ENCODE measurements at places on chromosomes 1 and 21.

DNA sequence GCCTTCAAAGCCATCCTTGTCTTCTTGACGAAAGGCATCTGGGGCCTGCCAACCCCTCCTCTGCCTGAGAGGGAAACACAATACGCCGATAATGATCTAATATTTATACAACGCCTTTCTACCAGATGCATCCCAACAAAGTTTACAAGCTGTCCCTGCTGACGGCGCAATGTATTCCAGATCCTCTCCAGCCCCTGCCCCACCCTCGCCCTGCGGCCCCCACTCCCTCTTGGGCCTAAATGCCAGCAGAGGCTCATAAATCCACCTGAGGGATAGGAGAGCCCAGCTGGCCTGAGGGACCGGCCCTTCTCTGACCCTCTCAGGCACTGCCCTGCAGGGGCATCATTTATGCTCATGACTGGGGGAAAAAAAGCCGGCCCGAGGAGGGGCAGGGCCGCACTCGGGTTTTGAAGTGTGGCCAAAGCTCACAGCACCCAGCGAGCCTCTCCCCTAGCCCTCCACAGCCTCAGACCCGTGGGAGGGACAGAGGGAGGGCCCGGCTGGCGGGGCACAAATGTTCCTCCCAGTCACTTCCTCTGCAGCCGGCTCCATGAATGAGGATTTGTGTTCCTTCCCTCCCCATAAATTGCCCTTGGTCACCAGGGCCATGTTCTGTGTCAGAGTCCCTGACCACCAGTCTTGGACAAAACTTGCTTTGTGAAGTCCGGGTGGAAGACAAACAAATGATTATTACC lies 140.3 kb downstream of the FOXD2 start:
- no peak for DNase-seq

DNA sequence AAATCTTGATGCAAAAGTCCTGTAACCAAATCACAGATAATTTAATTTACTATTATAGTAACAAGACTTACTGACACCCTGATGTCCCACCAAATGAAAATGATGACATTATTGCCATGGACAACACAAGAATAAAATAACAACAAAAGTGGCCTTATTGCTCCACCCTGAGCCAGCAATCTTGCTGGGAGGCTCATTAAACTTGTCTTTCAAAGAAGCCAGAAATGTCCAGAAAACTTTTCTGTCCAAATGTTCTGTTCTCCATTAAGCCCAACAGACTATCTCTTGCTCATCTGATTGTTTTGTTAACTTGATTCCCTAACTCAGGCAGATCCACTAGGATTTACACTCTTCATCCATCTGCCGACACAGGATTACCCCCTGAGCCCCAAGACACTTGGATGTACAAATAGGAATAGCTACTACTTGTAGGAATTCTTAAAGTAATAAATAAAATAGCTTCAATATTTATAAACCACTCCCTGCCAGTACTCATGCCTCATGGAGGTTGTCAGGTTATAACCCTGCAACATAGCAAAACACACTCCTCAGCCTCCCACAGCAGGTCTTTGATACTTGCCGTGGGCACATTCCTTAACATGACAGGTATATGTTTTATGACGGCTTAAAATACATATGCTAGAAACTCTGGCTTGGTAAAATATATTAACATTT lies 84.9 kb downstream of the PTPN14 start:
- DNase-seq: no peak

GRCh38 chr1:54301497-54301896 lies 101.5 kb downstream of the MRPL37 start:
- DNase-seq: no peak

DNA sequence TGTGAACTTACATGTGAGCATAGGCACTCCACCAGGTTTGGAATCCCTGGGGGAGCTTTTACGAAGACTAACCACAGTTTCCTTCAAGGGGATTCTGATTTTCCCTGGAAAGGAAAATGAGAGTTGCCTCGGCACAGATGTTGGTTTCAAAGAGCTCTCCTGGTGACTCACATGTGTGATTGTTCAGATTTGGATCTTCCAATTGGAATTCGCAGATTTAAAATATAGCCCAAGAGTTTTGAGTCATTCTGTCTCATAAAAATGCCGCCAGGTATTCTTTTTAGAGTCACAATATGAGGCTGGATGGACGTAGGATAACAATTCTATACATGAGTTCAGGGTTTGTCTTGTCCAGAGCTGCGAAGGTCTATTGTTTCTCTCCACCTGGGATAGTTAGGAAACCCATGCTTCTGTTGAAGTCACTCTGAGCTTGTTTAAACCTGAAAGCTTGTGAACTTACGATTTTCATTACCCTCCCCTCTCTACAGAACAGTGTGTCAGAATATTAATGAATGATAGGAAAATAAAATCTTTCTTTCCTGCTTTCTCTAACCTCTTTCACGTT lies 64.9 kb downstream of the TGFB2 start:
- no peak for DNase-seq

- no peak for DNase-seq
Measured at GRCh38 chr1:45518910-45519309, 2.8 kb downstream of the PRDX1 start.

GRCh38 chr1:197733324-197733723 lies 42.0 kb downstream of the DENND1B start:
- no peak for DNase-seq

GRCh38 chr1:219724440-219724839 lies 111.5 kb upstream of the ZC3H11B start:
- DNase-seq: no peak

DNA sequence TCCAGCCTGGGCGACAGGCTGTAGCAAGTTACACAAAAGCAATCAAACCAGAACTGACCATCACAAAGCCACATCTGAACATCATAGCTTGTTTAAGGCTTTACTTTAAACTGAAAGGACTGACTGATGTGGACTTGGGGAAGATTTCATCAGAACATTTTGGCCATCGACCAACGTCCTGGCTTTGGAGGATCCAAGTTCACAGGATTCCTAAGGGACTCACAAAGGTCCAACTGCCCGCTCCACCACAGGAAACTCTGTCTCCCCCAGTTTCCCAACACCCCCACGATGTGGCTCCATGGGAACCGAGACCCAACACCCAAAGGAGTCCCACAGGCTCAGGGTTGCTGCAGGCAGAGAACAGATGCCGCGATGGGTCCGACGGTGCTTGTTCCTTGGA lies 9.3 kb downstream of the SSU72 start:
- DNase-seq: no peak

GRCh38 chr1:17121881-17122280 lies 2.6 kb upstream of the PADI2 start:
- DNase-seq: no peak

DNA sequence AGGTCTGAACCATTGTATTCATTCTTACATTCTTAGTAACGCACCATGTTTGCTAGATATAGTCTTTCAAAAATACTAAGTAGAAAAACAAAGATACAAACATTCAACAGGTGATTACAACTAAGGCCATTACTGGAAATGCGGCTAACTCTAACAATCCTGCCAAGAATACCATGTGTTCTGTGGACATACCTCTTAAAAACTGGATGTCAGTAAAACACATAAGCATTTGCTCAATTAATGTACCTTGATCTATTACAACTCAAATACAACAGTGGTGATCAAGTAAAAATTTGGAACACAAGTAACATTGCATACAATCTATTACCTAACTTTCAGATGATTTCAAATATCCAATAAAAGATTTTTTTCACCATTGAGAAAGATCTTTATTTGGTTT lies 15.4 kb downstream of the ANGPTL3 start:
- DNase-seq: no peak

Data from iPS DF 6.9 (cell line).